ENCODE measurements at places on chromosomes 2 and 18. TPM values are rescaled to one million over a fixed set of nuclear protein-coding genes. Genes with fewer than 3 reads are reported as not detected.

EVX2 gene
- polyA plus RNA-seq: not detected

CHRNG gene
- polyA plus RNA-seq: not detected

NCKAP1 gene
- 58.9 TPM for polyA plus RNA-seq

KCNG2 gene
- not detected for polyA plus RNA-seq

LHCGR gene
- not detected for polyA plus RNA-seq

CDH2 gene
- 107 TPM for polyA plus RNA-seq

CMPK2 gene
- polyA plus RNA-seq: 0.11 TPM

FSHR gene
- polyA plus RNA-seq: not detected

LOXHD1 gene
- not detected for polyA plus RNA-seq

ADGRF3 gene
- polyA plus RNA-seq: 0.24 TPM

SIX3 gene
- not detected for polyA plus RNA-seq

SOCS6 gene
- 30.0 TPM for polyA plus RNA-seq

ZNF2 gene
- polyA plus RNA-seq: 3.3 TPM

CCDC148 gene
- polyA plus RNA-seq: 0.51 TPM

KCNIP3 gene
- polyA plus RNA-seq: 3.7 TPM

SH3BP4 gene
- polyA plus RNA-seq: 59.5 TPM

MC5R gene
- polyA plus RNA-seq: not detected

REEP1 gene
- polyA plus RNA-seq: 0.27 TPM

XRCC5 gene
- polyA plus RNA-seq: 254 TPM

GAREM2 gene
- polyA plus RNA-seq: 5.9 TPM

DSG2 gene
- polyA plus RNA-seq: 0.04 TPM

DCDC2C gene
- not detected for polyA plus RNA-seq

ASB18 gene
- not detected for polyA plus RNA-seq

CAPG gene
- 346 TPM for polyA plus RNA-seq

BCL11A gene
- polyA plus RNA-seq: 8.9 TPM

CGREF1 gene
- polyA plus RNA-seq: 17.8 TPM

PDCD1 gene
- polyA plus RNA-seq: not detected

MYL12A gene
- polyA plus RNA-seq: 1,670 TPM

EGR4 gene
- 0.08 TPM for polyA plus RNA-seq

RUFY4 gene
- not detected for polyA plus RNA-seq

DSG1 gene
- not detected for polyA plus RNA-seq

CYRIA gene
- polyA plus RNA-seq: not detected

PLA2R1 gene
- polyA plus RNA-seq: 8.9 TPM

SIGLEC15 gene
- 1.5 TPM for polyA plus RNA-seq

REG1A gene
- polyA plus RNA-seq: not detected

SLC39A10 gene
- 48.0 TPM for polyA plus RNA-seq

FER1L5 gene
- polyA plus RNA-seq: 0.05 TPM

GRB14 gene
- polyA plus RNA-seq: 0.22 TPM

SERPINB10 gene
- not detected for polyA plus RNA-seq

MC2R gene
- not detected for polyA plus RNA-seq

MGAT4A gene
- polyA plus RNA-seq: not detected

FANCL gene
- 12.6 TPM for polyA plus RNA-seq

SPATA3 gene
- polyA plus RNA-seq: not detected

DES gene
- 0.75 TPM for polyA plus RNA-seq

ALK gene
- polyA plus RNA-seq: not detected

CYP27A1 gene
- 3.7 TPM for polyA plus RNA-seq

LRRTM1 gene
- not detected for polyA plus RNA-seq

POU3F3 gene
- polyA plus RNA-seq: not detected

SLC23A3 gene
- 0.58 TPM for polyA plus RNA-seq

All from GM23248 (cell line).